ENCODE measurements at places on chromosomes 7 and 10.

- DNase-seq = no peak
Measured at GRCh38 chr7:127678337-127678736, 26.3 kb downstream of the SND1 start.

GRCh38 chr7:138666385-138666784 is 34.8 kb downstream of the SVOPL start:
- DNase-seq = no peak

DNA sequence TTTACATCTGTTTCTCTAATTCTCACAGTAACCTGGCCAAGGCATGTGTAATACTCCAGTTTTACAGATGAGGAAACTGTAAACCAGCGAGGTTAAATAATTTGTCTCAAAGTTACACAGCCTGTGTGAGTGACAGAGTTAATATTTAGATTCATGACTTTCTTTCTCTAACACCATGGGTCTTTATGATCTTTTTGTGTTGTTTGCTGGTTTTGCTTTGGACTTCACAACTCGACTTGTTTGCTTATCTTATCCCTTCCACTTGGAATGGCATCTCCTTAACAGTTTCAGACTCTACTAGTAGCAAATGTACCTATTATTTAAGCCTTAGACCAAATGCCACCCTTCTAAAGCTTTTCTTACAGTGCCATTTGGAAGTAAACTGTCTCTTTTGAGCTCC is 34.4 kb downstream of the MXI1 start:
- DNase-seq = no peak

- no peak for DNase-seq
Measured at GRCh38 chr7:1752111-1752510, 82.0 kb downstream of the ELFN1 start.

Measured in activated effector memory CD4-positive, alpha-beta T cell treated with anti-CD3 and anti-CD28 coated beads, Interleukin-2, amount 50 U/mL, for 16 hours (primary cell).